ENCODE measurements at places on chromosomes 5 and 9. TPM values are rescaled to one million over a fixed set of nuclear protein-coding genes. Genes with fewer than 3 reads are reported as not detected.

DNA sequence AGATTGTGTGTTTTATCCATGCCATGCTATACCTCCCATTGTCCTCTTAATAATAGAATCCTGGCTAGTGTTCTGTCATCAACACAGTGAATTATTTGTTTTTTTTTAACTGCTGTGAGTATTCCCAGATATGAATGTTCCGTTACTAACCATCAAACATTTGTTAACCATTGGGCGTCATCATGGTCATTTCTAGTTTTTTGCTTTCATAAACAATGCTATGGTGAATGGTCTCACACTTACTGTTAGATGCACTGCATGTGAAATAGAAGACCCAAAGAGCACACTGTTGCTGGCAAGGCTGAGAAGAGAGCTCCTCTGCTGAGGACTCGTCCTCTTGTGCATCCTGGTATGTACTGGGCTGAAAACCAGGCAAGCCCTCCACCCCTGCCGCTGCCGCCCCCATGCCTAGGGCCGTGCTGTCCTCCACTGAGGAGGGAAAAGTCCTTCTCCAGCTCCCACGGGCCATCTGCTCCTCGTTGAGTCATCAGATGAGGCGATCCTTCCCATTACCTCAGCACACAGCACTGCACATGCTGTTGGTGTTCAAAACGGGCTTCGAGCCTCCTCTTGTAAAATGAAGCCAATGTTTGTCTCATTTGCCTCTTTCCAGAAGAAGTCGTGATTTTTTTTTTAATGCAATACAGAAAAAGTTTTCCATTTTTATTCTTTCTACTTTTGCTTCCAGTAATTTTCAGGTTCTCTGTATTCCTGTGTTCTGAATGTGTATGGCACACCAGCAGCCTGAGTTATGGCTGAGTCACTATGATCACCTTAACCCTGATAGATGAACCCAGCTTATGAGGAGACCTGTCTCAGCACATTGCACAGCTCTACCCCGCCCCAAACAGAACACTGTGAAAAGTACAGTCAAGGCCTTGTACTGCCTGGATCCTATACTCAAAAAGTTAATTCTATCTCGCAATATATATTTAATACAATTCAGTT, 219.0 kb downstream of the AOPEP start:
- no peak overlapping the region for H3K4me3 ChIP-seq
- H3K27ac ChIP-seq = no peak overlapping the region
- no peaks in the 10 kb centered on the region for H3K36me3 ChIP-seq
- H3K4me1 ChIP-seq = peaks cover 12% of the 10 kb centered on the region
- no peaks in the 10 kb centered on the region for H3K27me3 ChIP-seq

DNA sequence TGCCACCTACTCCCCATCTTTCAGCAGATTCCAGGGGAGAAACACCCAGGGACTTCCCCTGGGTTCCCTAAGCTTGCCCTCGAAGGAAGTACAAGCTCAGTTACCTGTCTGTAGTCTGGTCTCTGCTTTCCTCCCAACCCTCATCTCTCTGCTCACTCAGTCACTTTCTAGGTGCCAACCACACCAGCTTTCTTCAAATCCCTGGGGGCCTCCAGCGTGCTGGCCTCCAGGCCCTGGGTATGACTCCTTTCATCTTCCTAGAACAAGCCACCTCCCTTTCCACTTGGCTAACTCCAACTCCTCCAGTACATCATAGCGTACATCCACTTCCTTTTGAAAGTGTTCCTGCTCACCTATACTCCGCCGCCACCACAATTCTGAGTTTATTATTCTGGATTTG, 222.6 kb downstream of the SNX18 start:
- peaks cover 15% of the 10 kb centered on the region for H3K4me1 ChIP-seq
- DNase-seq = no peak
- H3K36me3 ChIP-seq = no peaks in the 10 kb centered on the region
- H3K4me3 ChIP-seq = no peak overlapping the region
- H3K27me3 ChIP-seq = no peaks in the 10 kb centered on the region

DNA sequence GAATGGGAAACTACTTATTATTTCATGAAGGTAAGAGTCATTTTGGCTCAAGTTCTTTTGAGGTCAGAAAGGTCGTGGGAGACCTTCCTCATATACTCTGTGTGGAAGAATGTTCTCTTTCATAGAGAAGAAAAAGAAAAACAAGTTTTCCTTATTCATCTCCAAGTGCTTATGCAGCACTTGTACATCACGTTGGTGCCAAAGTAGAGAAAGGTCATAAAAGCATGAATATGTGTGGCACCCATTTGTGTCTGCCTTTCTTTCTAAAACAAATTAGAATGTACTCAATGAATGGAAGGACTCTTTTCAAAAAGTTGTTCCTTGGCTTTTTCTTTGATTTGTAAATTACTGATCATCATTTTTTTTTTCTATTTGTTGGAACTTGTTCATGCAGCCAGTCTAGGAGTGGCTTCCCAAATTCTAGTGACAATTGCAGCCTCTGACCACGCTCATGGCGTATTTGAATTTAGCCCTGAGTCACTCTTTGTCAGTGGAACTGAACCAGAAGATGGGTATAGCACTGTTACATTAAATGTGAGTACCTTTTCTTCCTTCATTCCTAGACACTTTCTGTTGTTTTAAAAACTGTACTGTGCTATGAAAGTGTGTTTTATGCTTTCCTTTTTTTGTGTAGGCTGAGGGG, 122.4 kb downstream of the ADGRV1 start:
- H3K27me3 ChIP-seq = no peaks in the 10 kb centered on the region

DNA sequence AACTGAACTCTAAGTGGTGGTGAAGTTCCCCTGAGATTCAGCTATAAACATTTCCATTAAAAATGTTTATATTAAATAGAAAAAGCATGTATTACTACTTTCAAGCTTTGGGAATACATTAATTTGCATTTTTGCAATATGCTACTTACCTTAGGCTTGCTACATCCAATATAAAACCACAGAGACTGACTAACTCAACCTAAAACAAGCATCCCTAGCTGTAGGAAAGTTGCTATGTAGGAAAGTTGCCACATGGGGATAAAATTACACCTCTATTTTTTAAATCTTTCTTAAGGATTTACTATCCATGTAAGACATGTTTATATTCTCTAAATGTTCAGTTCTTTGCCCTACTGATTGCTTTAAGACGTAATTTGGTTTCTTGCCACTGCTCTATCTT, 12.8 kb downstream of the SCAMP1 start:
- no peaks in the 10 kb centered on the region for H3K27me3 ChIP-seq
- peaks cover 47% of the 10 kb centered on the region for H3K4me1 ChIP-seq

GRCh38 chr9:73536403-73536802, 384.7 kb downstream of the ANXA1 start:
- H3K4me3 ChIP-seq = no peak overlapping the region
- no peaks in the 10 kb centered on the region for H3K36me3 ChIP-seq
- H3K27me3 ChIP-seq = no peaks in the 10 kb centered on the region
- no peak overlapping the region for H3K27ac ChIP-seq

- H3K4me3 ChIP-seq = no peak overlapping the region
- no peaks in the 10 kb centered on the region for H3K27me3 ChIP-seq
- no peaks in the 10 kb centered on the region for H3K36me3 ChIP-seq
- H3K4me1 ChIP-seq = peaks cover under 1% of the 10 kb centered on the region
Measured at GRCh38 chr9:128153947-128154695, 4.9 kb downstream of the LCN2 start.

- H3K27me3 ChIP-seq = no peaks in the 10 kb centered on the region
- H3K4me1 ChIP-seq = peaks cover 97% of the 10 kb centered on the region
- no peak overlapping the region for H3K4me3 ChIP-seq
- peak overlapping the region; percentile 93 for H3K27ac ChIP-seq
Measured at GRCh38 chr9:130030651-130031127, 12.3 kb downstream of the FNBP1 start.

GRCh38 chr5:471750-472058, 28.7 kb downstream of the EXOC3 start:
- H3K4me3 ChIP-seq = peak overlapping the region; percentile 78
- peak overlapping the region; percentile 81 for H3K27ac ChIP-seq
- peaks cover 13% of the 10 kb centered on the region for H3K36me3 ChIP-seq
- peaks cover 28% of the 10 kb centered on the region for H3K4me1 ChIP-seq

DNA sequence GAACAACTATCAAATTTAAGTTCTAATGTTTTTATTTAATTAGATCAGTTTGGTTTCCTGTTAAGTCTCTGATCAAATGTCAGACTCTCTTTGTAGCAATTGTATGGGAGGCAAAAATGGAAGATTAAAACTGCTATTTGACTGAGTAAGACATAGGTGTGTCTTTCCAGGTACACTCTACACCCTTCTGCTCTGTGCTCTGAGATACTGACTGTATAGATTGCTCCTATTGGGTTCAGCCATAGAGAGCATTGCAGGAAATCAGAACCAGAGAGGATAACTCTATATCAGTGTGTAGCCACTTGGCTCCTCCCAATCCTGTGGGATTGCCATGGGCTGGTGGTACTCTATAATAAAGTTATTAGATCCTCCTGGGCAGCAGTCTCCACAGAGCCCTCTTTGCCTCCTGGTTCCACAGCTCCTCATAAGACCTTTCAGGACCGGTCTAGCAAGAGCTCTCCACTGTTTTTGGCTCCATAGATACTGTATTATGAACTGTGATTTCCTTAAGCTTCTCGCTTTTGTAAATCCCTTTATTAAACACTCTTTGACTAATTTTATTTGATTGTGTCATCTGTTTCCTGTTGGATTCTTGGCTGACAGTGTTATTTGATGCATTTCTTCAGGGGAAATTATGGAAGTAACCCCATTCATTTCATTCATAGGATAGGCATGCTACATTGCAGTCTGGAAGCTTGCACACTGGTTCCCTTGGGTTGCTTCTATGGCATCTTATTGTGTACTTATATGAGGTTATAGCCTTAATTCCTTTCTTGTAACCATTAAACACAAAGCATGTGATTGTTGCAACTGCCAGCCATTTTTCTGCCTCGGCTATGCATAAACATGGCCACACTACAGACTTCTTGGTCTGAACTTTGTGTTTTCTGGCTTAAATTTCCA, 115.6 kb downstream of the VCAN start:
- no peak overlapping the region for H3K27ac ChIP-seq
- DNase-seq = no peak
- H3K4me3 ChIP-seq = no peak overlapping the region
- H3K4me1 ChIP-seq = no peaks in the 10 kb centered on the region
- no peaks in the 10 kb centered on the region for H3K36me3 ChIP-seq

DNA sequence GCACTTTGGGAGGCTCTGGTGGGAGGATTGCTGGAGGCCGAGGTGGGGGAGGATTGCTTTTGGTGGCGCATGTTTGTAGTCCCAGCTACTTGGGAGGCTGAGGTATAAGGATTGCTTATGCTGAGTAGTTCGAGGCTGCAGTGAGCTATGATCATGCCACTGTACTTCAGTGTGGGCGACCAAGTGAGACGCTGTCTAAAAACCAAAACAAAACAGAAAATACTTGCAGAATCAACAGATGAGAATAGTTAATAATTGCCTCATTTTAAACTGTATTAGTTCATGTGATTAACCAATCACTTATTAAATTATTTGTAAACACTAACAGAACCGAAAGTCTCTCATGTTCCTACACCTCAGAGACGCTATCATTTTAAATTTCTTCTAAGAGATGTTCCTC, 118.1 kb downstream of the CCDC171 start:
- H3K4me3 ChIP-seq = no peak overlapping the region
- H3K27me3 ChIP-seq = no peaks in the 10 kb centered on the region
- peaks cover 1% of the 10 kb centered on the region for H3K36me3 ChIP-seq
- no peak for DNase-seq
- no peak overlapping the region for H3K27ac ChIP-seq

DNA sequence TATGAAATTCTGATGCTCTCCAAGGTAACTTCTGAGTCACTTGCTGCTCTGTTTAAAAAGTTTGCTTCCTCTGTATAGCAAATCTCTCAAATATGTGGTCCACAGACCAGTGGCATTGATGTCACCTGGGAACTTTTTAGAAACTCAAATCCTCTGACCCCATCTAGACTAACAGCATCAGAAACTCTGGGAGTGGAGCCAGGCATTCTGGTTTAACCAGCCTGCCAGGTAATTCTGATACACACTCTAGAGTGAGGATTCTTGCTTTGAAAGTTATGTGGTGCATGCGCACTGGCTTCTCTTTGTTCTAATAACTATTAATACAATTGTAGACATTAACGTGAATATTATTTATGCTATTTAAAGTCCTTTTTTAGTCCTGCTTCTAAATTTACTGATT, 298.1 kb downstream of the SLF1 start:
- no peaks in the 10 kb centered on the region for H3K4me1 ChIP-seq
- no peaks in the 10 kb centered on the region for H3K36me3 ChIP-seq
- no peak overlapping the region for H3K4me3 ChIP-seq
- H3K27me3 ChIP-seq = peaks cover 3% of the 10 kb centered on the region

DNA sequence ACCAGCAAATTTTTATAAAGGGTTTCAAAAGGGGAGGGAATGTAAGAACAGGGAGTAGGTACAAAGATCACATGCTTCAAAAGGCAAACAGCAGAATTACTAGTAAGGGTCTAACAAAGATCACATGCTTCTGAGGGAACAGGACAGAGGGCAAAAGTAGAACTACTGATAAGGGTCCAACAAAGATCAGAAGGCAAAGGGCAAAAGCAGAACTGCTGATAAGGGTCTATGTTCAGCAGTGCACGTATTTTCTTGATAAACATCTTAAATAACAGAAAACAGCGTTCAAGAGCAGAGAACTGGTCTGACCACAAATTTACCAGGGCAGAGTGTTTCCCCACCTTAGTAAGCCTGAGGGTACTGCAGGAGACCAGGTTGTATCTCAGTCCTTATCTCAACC, 469.5 kb upstream of the PIK3R1 start:
- no peak for DNase-seq
- H3K4me1 ChIP-seq = no peaks in the 10 kb centered on the region
- H3K4me3 ChIP-seq = no peak overlapping the region
- peaks cover 5% of the 10 kb centered on the region for H3K36me3 ChIP-seq
- no peak overlapping the region for H3K27ac ChIP-seq

GRCh38 chr9:3074247-3074646, 230.4 kb upstream of the PUM3 start:
- no peaks in the 10 kb centered on the region for H3K27me3 ChIP-seq
- no peaks in the 10 kb centered on the region for H3K4me1 ChIP-seq
- no peak overlapping the region for H3K4me3 ChIP-seq
- H3K36me3 ChIP-seq = no peaks in the 10 kb centered on the region
- H3K27ac ChIP-seq = no peak overlapping the region
- no peak for DNase-seq

- no peaks in the 10 kb centered on the region for H3K4me1 ChIP-seq
- DNase-seq = no peak
- H3K27me3 ChIP-seq = peaks cover 2% of the 10 kb centered on the region
- H3K4me3 ChIP-seq = no peak overlapping the region
Measured at GRCh38 chr9:91586282-91586681, 162.7 kb upstream of the NFIL3 start.

The IRX2 gene
- not detected for total RNA-seq

The SLC27A6 gene
- total RNA-seq = not detected

The GABBR2 gene
- total RNA-seq = not detected

The MBLAC2 gene
- 2.4 TPM for total RNA-seq

The SHLD3 gene
- 3.1 TPM for total RNA-seq

The TMEM174 gene
- total RNA-seq = not detected

The DMRT3 gene
- total RNA-seq = not detected

The CKMT2 gene
- not detected for total RNA-seq

The ISOC1 gene
- total RNA-seq = 25.9 TPM
